ENCODE measurements at places on chromosomes 12 and 14. TPM values are rescaled to one million over a fixed set of nuclear protein-coding genes. Genes with fewer than 3 reads are reported as not detected.

DNA sequence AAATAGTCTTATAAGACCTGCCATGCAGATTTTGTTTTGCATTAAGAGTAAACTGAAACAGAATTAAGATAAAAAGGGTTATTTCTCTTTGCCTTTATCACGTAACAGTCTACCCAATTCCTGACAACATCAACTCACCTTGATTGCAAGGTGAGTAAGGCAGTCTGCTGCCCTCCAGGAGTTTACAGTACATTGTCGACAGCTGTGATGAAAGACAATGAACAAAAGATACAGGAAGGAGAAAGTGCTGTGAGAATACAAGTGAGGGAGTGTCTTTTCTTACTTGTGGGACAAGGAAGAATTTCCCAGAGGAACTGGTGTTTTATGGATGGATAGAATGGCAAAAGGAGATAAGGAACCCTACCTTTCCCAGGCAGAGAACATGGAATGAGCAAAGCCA lies 101.0 kb downstream of the RTN1 start:
- peaks cover 11% of the 10 kb centered on the region for H3K4me1 ChIP-seq
- no peak overlapping the region for H3K27ac ChIP-seq
- no peak overlapping the region for H3K4me3 ChIP-seq
- H3K27me3 ChIP-seq, result no peaks in the 10 kb centered on the region
- no peak for DNase-seq
- H3K36me3 ChIP-seq, result no peaks in the 10 kb centered on the region

DNA sequence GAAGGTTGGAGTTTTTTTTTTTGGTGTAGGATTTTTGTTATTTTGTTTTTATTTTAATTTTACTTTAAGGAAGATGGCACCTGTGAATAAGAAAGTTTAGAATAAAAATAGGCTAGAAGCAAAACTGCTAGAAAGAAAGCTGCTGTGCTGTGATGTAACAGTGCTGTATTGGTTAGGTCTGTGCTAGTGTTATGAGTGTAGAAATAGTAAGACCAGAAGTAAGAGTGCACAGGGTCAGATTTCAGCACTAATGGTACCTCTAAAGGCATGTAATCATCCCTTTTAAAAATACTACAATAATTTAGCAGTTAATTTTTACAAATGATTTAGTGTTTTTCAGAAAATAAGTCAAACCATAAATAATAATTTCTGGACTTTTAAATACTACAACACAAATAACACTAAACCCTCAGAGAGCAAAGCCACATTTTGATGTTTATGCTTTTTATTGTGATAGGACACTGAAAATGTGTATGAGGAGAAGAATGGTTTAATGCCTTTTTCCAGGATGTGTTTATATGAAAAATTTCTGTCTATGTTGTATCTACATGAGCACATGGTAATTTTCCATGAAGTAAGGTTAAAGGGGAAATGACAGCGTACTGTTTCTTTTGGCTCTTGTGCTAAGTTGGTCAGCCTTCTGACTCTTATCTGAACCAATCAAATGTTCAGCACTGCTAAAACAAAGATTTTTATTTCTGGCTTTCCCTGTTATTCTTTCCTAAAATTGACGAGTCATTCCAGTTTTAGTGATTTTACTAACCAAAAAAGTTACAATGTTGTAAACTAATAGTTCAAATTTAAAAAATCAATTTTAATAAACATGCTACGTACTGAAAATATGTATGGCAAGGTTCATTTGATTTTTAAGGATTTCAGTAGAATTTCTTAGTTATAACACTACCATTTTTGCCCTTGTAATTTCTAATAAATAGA lies 96.1 kb downstream of the PPHLN1 start:
- H3K27me3 ChIP-seq, result peaks cover 2% of the 10 kb centered on the region
- no peak overlapping the region for H3K4me3 ChIP-seq
- peaks cover under 1% of the 10 kb centered on the region for H3K36me3 ChIP-seq
- H3K27ac ChIP-seq, result no peak overlapping the region
- DNase-seq, result no peak

DNA sequence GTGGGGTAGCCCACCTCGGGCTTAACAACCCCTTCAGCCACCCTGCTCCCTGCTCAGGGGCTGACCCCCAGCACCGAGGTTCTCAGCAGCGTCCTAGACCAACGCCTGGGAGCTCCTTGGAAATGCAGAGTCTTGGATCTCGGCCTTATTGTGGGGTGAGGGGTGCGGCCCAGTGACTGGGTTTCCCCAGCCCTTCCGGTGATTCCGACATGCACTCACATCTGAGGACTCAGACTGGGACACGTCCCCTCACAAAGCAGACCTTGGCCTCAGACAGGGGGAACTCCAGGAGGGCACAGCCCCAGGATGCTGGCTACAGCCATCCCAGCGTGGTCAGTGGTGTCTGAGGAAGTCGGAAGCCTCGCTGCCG lies 117.7 kb downstream of the RFLNA start:
- no peak overlapping the region for H3K4me3 ChIP-seq
- no peak overlapping the region for H3K27ac ChIP-seq
- H3K36me3 ChIP-seq, result peaks cover 16% of the 10 kb centered on the region
- no peak for DNase-seq

- H3K4me1 ChIP-seq, result no peaks in the 10 kb centered on the region
- H3K27me3 ChIP-seq, result peaks cover 3% of the 10 kb centered on the region
- no peak overlapping the region for H3K4me3 ChIP-seq
- H3K27ac ChIP-seq, result no peak overlapping the region
- no peak for DNase-seq
Measured at GRCh38 chr14:104852280-104852663, 12.8 kb upstream of the CEP170B start.

AEBP2 gene
- total RNA-seq, result 37.6 TPM

DNA sequence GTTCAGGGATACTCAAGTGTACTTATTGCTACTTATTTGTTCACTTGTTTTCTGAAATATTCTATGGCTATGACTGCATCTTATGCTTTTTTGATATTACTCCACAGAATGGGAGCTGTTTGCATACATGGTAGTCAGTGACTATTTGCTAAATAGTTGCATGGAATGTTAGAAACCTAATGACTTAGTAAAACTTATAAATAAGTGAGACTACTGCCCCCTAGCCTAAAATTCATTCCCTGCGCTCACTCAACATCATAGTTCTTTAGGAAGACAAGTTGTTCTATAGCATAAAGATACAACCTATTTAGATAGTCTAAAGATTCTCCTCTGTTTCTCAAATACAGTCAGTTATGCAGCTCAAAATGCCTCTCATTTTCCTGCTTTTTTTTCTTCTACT lies 305.5 kb downstream of the CEP128 start:
- H3K4me1 ChIP-seq, result no peaks in the 10 kb centered on the region
- DNase-seq, result no peak
- no peaks in the 10 kb centered on the region for H3K27me3 ChIP-seq
- H3K27ac ChIP-seq, result no peak overlapping the region
- no peaks in the 10 kb centered on the region for H3K36me3 ChIP-seq

DNA sequence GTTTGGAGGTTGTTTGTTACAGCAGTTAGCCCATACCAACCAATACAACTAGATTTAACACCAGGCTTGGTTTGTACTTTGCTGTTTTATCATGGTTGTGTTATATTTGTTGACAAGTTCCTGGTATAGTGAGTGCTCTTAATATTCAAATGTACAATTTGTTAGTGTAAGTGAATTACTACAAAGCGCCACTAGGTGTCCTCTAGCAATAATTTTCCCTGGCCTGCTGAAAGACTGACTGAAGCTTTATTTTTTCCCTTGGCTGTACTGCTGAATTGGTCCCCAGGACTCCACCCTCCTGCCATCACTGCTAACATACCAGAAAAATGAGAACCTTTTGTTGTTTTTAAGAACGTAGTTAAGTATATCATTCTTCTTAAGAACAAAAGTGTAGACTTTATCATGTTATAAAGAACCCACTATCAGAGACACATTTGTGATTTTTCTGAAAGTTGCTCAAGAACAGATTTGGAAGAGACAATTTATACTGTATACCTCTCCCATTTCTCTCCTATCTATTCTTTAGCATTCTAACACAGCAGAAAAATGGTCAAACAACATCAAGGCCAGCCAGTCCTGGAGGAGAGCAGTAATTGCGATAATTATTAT lies 75.3 kb upstream of the FAR2 start:
- H3K36me3 ChIP-seq, result no peaks in the 10 kb centered on the region
- no peak overlapping the region for H3K27ac ChIP-seq
- H3K4me3 ChIP-seq, result no peak overlapping the region
- H3K27me3 ChIP-seq, result no peaks in the 10 kb centered on the region

SAMD15 gene
- 1.7 TPM for total RNA-seq

MYH7 gene
- total RNA-seq, result 0.18 TPM

DNA sequence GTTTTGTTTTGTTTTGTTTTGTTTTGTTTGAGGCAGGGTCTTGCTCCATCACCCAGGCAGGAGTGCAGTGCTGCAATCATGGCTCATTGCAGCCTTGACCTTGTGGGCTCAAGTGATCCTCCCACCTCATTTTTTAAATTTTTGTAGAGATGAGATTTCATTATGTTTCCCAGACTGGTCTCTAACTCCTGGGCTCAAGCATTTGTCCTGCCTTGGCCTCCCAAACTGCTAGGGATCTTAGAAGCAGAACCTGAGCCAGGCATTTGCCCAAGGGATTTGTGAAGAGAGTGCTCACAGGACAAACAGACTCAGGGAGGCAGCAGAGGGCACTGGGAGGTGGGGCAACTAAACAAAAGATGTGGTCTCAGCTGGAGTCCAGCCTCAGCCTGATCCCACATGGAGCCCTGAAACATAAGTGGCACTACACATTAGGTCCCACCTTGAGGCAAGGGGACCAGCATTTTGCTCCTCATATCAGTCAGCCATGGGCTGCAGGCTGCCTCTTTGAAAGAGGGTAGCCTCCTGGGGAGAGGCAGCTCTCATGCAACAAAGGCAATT lies 86.2 kb upstream of the CMKLR1 start:
- H3K27me3 ChIP-seq, result peaks cover 1% of the 10 kb centered on the region
- H3K36me3 ChIP-seq, result no peaks in the 10 kb centered on the region
- no peaks in the 10 kb centered on the region for H3K4me1 ChIP-seq
- DNase-seq, result no peak
- H3K27ac ChIP-seq, result no peak overlapping the region

- H3K4me1 ChIP-seq, result peaks cover 46% of the 10 kb centered on the region
- DNase-seq, result no peak
- peaks cover 4% of the 10 kb centered on the region for H3K27me3 ChIP-seq
- H3K36me3 ChIP-seq, result no peaks in the 10 kb centered on the region
- no peak overlapping the region for H3K4me3 ChIP-seq
Measured at GRCh38 chr12:93894391-93895088, 217.4 kb downstream of the CRADD start.

NKX2-1 gene
- not detected for total RNA-seq

DNA sequence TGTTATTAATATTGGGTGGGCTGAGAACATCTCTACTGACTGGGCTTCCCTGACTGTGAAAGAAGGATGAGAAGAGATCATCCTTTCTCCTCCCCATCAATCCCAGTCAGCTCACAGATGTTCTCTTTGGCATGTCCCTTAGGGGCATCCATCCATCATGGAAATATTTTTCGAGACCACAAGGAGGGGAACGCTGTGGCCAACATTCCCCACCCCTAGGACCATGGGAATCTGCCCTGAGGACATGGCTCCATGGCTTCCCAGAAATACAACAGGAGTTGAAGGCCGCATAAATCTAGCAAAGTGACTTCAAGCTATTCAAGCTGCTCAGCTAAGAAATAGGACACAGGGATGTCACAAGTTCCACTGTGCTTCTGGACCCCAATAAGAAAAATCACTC lies 456.8 kb downstream of the MED13L start:
- H3K4me1 ChIP-seq, result no peaks in the 10 kb centered on the region
- H3K4me3 ChIP-seq, result no peak overlapping the region
- H3K27me3 ChIP-seq, result no peaks in the 10 kb centered on the region
- H3K36me3 ChIP-seq, result no peaks in the 10 kb centered on the region
- no peak overlapping the region for H3K27ac ChIP-seq
- no peak for DNase-seq

TMCC3 gene
- 48.1 TPM for total RNA-seq

GRCh38 chr12:10341892-10342509 lies 34.3 kb downstream of the KLRD1 start:
- DNase-seq, result no peak
- H3K4me3 ChIP-seq, result no peak overlapping the region
- H3K27ac ChIP-seq, result no peak overlapping the region
- peaks cover 1% of the 10 kb centered on the region for H3K27me3 ChIP-seq
- H3K36me3 ChIP-seq, result peaks cover 5% of the 10 kb centered on the region

GRCh38 chr12:14643251-14643650 lies 53.1 kb downstream of the GUCY2C start:
- peaks cover 4% of the 10 kb centered on the region for H3K36me3 ChIP-seq
- no peak overlapping the region for H3K4me3 ChIP-seq
- peaks cover 12% of the 10 kb centered on the region for H3K4me1 ChIP-seq

CMKLR1 gene
- 0.51 TPM for total RNA-seq

CEP170B gene
- 11.3 TPM for total RNA-seq

DNA sequence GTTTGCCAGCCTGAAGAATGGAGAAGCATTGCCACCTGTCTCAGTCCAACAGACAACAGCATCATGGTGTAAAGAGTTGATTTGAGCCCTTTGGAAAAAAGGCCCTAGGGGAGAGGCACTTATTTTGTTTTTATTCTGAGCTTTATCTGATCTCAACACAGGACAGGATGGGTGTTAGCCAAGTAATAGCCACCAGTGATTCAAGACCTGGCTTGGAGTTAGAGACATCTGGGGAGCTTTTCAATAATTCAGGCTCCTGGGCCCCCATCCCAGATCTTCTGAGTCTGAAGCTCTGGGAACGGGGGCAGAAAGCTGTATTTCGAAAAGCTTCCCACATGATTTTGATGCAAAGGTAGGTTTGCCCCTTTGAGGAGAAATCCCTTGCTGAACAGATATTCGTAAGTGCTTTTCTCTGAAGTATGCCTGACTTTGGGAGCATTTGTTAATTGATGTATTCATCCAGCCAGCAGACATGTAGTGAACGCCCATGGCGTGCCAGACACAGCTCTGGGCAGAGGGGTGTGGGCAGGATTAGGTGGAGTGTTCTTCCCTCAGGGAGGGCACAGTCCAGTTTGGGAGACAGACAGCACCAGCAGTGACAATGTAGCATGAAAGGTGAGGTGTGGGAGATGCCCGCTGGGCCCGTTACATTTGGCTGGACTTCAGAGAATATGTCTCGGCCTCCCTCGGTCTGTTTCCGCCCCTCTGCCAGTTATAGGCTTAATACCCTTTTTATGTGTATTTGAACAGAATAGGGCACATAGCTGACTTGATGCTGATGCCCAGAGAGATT lies 72.5 kb downstream of the TSPAN9 start:
- peaks cover 73% of the 10 kb centered on the region for H3K4me1 ChIP-seq
- H3K4me3 ChIP-seq, result no peak overlapping the region
- no peak for DNase-seq

ZNF740 gene
- 47.6 TPM for total RNA-seq
